Stimulated activated CD8-positive, alpha-beta memory T cell treated with anti-CD3 and anti-CD28 coated beads, Interleukin-15, amount 100 ng/mL, for 4 hours (primary cell): ENCODE measurements at places on chromosomes 2 and 18.

GRCh38 chr2:108630567-108631405 lies 88.5 kb upstream of the RANBP2 start:
- no peak for DNase-seq

DNA sequence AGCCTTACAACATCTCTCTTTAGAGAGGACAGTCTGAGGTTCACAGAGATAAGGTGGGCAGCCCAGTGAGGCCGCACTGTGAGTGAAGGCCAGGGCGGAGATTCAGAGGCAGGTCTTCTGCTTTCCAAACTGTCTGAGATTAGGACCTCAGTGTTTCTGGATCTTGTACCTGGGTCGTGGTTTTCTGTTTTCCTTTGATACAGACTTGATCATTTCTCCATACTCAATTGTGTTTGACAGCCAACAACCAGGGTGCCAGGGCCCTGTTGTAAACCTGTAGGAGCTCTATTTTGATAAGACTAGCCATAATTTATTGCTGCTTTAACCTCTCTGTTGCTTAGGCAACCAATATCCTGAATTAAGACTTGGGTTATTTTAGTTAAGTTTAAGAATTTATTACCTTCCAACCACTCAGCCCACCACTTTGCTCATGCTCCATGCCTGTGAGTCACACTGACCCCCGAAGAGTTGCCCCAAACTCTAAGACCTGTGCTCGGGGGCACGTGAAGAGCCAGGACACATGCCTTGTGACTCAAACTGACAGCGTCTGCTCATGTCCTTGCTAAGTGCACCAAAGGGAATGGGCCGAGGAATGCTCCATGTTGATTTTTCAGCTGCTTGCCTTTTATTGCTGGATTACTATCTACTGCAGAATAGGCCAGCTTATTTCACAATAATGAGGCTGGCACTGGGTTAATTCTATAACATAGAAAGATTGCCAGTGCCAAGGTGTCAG lies 248.6 kb downstream of the BCL2 start:
- DNase-seq: no peak

DNA sequence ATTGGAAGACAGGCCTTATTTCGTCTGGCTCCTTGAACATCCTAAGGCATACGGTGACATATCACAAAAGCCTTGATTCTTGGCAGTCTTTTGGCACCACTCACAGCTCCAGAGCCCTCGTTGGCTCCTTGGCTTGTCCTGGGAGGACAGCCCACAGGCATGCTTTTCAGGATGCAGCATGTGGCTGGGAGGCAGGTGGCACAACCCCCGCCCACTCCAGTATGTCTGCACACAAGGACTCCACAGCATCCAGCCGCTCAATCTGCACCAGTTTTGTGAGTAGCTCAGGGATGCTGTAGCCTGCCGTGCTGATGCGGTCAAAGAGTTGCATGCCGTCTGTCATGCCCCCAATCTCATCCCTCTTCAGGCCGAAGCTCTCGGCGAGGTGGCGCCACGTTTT lies 92.3 kb downstream of the EDAR start:
- no peak for DNase-seq

DNA sequence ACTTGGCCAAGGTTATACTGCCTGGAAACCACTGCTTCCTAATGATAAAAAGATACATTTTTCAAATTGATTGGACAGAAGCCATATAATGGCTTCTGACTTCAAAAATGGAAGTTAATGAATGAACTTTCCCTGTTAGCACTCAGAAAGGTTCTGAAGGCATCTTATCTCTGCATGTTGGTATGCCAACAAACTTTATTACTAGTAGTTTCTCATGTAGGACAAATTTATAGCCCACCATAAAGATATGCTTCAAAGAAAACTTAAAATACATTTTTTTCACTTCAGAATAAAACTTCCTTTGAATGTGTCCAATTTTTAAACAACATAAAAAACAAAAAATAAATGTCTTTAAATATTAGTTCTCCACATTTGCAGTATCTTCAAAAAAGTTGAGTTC lies 10.0 kb downstream of the DOCK10 start:
- DNase-seq: no peak

- no peak for DNase-seq
These were observed 193.6 kb downstream of the CD226 start for GRCh38 chr18:69754108-69754507.

- no peak for DNase-seq
These were observed 34.5 kb downstream of the RAB31 start for GRCh38 chr18:9742524-9743131.

DNA sequence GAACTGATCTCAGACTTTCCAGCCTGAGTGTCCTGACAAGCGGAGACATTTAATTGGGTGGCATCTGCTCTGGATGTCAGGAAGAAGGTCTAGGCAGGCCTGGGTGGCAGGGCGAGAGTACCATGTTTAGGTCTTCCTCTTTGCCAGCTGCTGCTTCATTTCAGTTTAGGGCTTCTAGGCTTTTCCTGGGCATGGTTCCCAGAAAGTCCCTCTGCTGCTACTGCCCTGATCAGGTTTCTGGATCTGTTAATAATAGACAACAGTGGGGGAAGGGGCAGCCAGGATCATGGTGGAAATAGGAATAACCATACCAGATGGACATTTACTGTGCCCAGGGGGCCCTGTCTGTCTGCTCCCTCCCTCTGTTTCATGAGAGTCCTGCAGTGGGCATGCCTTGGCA lies 2.3 kb upstream of the PLCD4 start:
- no peak for DNase-seq

DNA sequence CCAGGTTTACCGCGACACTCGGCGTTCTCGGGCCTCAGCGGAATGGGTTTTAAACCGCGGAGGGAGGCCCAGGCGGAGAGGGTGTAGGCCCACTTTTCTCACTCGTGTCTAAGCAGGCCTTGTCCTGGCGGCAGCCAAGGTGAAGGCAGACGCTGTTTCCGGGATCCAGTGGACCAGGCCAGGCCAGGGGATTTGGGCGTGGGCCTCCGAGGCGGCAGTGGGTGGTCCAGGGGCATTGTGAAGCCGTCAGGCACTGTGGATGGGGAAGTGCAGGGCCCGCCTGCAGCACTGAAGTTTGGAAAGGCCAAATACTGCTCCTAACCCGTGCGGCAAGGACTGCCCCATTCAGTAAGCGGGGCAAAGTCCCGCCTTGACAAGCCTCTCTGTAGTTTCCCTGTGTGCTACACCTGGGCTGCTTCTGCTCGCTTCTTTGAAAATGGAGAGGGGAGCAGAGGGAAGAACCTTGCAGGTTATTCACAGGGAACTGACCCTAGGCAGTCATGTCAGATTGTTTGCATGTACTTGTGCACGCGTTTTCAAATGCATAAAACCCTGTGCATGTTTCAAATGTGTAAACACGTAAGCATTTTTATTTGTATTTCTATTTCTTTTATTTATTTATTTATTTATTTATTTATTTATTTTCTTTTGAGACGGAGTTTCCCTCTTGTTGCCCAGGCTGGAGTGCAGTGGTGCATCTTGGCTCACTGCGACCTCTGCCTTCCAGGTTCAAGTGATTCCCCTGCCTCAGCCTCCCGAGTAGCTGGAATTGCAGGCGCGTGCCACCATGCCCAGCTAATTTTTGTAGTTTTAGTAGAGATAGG lies 7.5 kb upstream of the DLX2 start:
- no peak for DNase-seq

- no peak for DNase-seq
These were observed 478 bp downstream of the CLHC1 start for GRCh38 chr2:55231546-55232083.

DNA sequence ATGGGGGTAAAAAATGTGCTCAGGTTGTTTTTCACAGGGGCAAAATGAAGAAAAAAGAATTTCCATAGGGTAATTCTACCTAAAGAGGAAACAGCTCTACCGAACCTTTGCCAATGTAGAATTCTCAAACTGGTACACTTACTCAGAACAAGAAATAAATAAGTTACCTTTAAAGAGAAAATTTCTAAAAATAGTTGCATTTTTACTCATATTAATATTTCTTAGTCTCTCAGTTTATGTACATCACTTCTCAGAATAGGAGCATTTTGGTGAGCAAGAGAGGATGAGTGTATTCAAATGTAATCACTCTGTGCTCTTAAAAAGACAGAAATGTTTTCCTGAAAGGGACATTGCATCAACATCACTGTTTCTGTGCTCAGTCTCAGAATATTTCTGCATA lies 574.7 kb upstream of the SLC8A1 start:
- DNase-seq: no peak

- no peak for DNase-seq
These were observed at the start of gene MSGN1 for GRCh38 chr2:17816396-17817245. Gene MSGN1, plus strand, starts transcription at chr2:17816460. Its CDS starts 59 bp downstream, at chr2:17816519.

DNA sequence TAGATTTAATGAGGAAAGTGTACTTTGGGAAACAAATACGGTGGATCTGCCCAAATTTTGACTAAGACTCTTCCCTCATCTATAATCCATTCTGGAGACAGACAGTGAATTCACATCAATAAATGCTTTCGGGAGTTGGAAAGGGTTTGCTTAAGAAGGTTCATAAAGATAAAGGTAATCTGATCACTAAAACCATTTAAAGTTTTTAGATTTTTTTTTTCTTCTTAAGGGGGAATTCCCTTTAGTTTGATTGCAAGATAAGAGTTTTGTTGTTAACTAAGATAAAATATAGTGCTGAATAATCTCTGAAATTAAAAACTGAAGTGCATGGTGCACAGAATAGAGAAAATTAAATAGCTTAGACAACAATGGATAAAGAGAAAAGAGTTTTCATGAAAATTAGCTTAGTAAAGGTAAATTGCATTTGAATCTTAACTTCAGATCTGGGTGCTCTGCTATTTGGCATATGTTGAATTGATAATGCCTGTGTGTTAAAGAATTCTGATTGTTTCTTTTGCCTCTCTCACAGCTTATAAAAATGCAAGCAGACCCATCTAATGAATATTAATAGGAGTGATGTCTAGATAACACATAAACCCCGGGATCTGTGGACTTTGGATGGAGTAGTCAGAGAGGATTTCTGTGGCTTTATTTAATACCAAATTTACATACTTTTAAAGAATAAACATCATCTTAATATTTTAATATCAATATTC lies 100.8 kb downstream of the MEIS1 start:
- DNase-seq: no peak

GRCh38 chr2:203994735-203995134 lies 58.2 kb downstream of the ICOS start:
- DNase-seq: no peak

- DNase-seq: no peak
These were observed 74.2 kb downstream of the LDLRAD4 start for GRCh38 chr18:13292736-13293135.

DNA sequence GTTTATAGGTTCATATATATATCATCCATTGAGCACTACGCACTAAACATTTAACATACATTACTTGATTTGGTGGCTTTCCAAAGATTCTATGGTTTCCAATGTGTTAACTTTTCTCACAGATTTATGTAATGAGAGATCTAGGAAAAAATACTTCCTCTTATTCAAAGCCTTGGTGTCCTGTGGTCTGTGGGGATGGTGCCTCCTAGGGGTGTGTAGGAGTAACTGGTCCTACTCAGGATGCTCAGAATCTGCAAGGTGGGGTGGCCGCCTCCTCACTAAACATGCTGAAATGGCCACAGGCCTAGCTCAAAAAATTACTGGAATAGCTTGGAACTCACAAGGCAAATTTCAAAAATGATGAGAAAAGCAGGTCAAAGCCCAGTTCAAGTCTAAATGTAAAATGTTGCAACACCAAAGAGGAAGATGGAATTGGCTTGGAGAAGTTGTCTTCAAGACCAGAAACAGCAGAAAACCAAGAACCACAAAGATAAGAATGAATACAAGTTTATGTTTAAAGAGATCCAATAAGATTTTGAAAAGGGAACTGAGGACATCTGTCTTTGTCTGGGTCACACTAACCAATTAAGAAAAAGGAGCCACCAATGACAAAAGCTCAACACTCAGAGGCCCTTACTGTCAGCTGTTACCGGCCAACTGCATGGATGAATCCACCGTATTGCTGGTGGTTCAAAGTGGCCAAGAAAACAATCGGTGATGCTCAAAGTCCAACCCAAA lies 11.5 kb downstream of the GPR55 start:
- no peak for DNase-seq

GRCh38 chr2:46435353-46435752 lies 44.0 kb upstream of the TMEM247 start:
- DNase-seq: no peak

GRCh38 chr18:25230658-25231326 lies 121.2 kb downstream of the ZNF521 start:
- DNase-seq: no peak

DNA sequence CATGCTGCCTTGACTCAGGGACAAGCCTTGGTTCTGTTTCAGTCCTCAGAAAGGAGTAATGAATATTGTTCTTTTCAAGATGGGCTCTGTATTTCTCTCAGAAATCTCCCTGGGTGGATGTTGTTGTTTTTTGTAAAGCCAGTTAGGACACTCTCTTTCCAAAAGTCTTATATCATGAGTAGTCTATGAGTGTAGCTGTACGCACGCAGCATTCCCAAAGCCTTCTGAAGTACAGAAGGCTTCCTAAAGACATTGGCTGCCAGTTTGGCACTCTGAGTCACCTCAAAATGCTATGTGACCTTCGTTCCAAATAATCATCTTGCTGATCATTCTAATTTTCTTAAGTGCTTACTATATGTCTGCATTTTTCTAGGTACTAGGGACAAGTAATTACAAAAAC lies 16.7 kb upstream of the GTF2A1L start:
- DNase-seq: no peak

GRCh38 chr18:2881840-2882195 lies 35.0 kb downstream of the EMILIN2 start:
- no peak for DNase-seq

DNA sequence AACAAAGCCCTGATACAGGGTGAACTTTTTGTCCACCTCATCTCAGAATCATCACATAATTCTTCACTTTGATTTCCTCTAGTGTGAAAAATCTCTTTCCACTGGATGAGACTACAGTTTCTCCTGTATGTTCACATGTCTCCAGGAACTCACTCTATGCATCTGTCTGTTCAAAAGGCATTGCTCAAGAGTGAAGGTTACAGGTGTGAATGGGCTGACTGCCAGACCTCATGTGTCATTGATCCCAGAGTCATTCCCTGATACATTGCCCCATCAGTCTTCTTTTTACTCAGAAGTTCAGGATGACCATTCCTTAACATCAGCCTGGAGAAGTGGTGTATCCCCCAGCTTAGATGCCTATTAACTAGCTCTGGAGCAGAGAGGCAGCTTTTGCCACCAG lies 4.4 kb upstream of the DSC3 start:
- no peak for DNase-seq

- DNase-seq: no peak
These were observed 4.6 kb downstream of the MRPL33 start for GRCh38 chr2:27776097-27776496.
